GM10248 (cell line): ENCODE measurements at places on chromosomes 1 and 21.

DNA sequence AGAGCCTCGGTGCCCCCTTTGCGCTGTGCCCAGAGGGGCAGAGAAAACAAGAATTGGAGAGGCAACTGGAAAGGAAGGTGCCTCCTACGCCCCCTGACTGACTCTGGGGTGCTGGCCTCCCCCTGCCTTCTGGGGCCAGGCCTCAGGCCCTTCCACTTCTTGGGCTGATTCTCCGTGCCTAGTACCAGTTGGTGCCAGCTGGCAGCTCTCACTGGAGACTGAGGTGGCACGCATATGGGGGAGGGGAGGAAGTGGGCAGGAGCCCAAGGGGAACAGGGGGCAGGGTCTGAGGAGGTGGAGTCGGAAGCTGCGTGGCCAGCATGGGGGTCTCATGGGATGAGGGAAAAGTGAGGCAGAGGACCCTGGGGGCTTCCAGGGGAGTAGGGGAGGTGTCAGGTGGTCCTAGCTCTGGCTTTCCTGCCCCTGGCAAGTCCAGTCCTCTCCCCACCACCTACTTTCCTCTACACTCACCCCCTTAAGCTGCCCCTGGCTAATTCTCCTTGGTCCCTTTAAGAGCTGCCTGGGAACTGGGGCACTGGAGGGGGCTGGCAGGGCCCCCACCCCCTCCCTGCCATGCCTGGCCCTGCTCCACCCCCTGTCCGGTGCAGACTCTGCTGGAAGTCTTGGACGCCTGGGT lies 6.5 kb upstream of the SEMA4A start:
- DNase-seq, result no peak

- DNase-seq, result no peak
These were observed 95.9 kb upstream of the SGIP1 start for GRCh38 chr1:66438062-66438461.

DNA sequence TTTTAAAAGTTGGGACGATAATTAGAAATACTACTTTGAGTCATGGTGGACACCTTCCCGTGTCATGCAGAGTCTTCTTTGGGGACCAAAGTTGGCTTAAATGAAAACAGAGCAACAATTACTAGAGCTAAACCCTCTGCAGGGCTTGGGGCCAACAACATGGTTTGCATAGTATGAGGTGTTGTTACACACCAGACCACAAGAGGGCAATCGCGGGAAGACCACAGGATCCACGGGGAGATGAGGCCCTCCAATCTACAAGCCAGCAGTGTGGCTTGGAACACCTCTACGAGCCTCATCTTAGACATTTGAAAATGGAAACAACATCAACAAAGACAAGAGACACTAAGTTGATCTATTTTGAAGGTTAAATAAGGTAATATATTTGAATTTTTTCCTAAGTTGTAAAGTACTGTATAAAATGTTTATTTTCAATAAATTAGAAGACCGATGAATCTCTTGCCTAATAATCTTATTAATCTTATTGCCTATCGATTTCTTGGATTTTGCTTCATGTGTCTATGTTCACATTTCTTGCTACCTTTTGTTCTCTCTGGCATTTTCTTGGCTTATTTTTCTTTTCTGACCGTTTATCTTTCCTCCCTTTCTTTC lies 8.2 kb upstream of the SMCP start:
- peak; percentile 77 for DNase-seq

GRCh38 chr21:42597487-42598158 lies 55.8 kb upstream of the PDE9A start:
- no peak for DNase-seq

GRCh38 chr1:243550276-243550675 lies 294.4 kb downstream of the SDCCAG8 start:
- no peak for DNase-seq

DNA sequence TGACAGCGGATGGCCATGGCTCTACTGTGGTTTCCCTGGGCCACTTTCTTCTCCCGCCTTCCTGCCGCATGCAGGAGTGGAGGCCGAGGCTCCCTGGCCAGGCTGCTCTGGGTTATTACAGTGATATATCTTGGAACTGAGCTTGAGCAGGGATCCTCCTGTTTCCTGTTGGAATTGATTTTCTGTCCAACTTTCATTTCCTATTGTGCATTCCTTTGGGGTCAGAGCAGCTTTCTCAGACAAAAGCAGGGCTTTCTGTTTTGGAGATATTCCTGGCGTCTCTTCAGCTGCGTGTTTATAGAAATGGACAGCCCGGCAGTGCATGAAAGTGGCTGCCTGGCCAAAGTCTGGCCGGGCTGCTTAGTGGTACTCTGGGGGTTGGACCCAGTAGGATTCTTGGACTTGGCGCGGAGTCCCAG lies 146.4 kb downstream of the KIF26B start:
- DNase-seq, result no peak

GRCh38 chr1:33057095-33057494 lies 20.4 kb upstream of the AK2 start:
- DNase-seq, result no peak

- DNase-seq, result no peak
These were observed 31.3 kb upstream of the SLC30A10 start for GRCh38 chr1:219959540-219960203.

GRCh38 chr1:165531021-165531420 lies 12.8 kb upstream of the LRRC52 start:
- DNase-seq, result no peak

GRCh38 chr1:219415915-219416314 lies 197.0 kb downstream of the ZC3H11B start:
- no peak for DNase-seq

DNA sequence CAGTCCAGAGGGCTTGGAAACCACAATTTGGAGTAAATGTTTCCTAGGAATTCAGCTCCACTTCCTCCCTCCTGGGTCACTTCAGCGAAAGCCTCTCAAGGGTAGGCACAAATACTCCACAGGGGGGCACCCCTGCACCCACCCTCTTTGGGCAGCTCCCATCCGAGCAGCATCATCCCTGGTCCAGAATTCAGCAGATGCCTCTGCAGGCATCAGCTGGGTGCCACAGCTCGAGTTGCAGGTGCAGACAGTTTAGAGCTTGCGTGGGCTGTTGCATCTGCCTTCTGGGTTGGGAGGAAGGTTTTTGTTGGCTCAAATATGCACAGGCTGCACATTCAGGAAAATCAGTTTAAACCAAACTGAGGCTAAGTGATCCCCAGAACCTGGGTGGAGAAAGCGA lies 25.0 kb downstream of the KANK4 start:
- no peak for DNase-seq

DNA sequence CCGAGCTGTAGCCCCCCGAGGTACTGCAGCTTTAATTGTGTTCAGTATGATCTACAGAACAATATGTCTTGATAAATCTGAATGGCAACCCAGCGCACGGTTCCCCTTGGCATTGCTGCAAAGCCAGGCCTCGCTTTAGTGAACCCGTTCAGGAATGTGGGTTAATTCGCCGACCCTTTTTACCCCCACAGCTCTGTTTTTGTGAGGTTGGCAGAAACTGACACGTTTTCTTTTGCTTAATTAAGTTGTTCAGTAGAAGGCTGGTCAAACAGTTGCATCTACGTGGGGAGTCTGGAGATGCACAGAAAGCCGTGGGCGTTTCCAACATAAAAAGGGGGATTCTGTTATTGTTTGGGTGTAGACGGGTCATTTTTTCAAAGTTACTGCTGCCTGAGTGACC lies 43.2 kb downstream of the OLIG1 start:
- no peak for DNase-seq

DNA sequence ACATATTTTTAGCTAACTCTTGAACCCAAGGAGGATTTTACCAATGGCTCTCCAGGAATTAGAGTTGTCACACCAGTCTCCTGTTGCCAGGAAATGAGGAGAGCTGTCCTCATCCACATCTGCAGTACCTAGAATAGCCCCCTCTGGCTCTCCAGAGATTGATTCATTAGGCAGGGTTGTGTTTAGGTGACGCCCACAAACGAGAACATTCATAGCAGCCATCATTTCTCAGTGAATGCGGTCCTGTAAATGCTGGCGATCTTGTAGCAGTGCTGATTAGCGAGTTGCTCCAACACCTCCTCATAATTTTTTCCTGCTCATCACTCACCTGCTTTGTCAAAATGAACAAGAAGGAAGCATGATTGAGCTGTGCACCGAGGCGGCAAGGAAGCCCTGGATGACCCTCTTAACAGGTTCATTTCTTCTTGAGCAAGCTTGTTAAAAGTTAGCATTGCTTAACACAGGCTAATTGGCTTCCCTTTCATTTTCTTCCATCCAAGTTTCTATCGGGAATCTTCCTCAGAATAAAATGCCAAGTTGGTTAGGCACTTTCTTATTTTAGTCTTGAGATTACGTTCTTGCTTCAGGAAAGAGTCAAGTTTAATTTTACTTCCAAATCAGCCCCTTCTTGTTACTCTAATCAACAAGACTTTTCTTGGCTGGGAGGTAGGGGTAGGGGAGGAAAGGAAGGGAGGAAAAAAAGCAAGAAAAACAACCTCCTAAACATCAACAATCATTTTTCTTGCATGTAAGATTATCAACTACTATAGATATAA lies 16.5 kb upstream of the KLHDC8A start:
- DNase-seq, result no peak

GRCh38 chr1:234062166-234062565 lies 157.7 kb downstream of the SLC35F3 start:
- no peak for DNase-seq

DNA sequence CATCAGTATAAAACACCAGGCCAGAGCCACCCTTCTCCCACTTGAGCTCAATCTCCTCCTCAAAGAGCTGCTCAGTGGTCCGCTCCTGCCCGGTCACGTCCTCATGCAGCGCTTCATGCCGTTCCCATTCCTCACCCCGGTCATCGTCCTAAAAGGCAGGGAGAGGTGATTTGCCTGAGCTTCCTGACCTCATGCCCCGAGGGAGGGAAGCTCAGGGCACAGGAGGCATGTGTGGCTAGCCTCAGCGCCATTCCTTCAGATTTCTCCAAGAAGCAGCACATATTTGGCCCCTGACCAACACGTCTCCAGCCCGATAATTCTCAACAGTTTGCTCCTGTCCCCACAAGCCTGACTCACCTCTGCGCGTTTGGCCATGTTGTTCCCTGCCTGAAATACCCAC lies 4.2 kb upstream of the GPN2 start:
- no peak for DNase-seq

- DNase-seq, result no peak
These were observed 188.2 kb upstream of the PLXNA2 start for GRCh38 chr1:208432346-208432745.

GRCh38 chr1:47226839-47227215 lies 5.2 kb downstream of the TAL1 start:
- no peak for DNase-seq

GRCh38 chr21:19322360-19322759 lies 918.8 kb upstream of the TMPRSS15 start:
- DNase-seq, result no peak

GRCh38 chr21:16773206-16773605 lies 739.6 kb upstream of the CXADR start:
- DNase-seq, result no peak

GRCh38 chr1:156525856-156526489 lies 25.4 kb upstream of the MEF2D start:
- DNase-seq, result no peak

GRCh38 chr1:172775606-172776005 lies 116.7 kb downstream of the FASLG start:
- no peak for DNase-seq

DNA sequence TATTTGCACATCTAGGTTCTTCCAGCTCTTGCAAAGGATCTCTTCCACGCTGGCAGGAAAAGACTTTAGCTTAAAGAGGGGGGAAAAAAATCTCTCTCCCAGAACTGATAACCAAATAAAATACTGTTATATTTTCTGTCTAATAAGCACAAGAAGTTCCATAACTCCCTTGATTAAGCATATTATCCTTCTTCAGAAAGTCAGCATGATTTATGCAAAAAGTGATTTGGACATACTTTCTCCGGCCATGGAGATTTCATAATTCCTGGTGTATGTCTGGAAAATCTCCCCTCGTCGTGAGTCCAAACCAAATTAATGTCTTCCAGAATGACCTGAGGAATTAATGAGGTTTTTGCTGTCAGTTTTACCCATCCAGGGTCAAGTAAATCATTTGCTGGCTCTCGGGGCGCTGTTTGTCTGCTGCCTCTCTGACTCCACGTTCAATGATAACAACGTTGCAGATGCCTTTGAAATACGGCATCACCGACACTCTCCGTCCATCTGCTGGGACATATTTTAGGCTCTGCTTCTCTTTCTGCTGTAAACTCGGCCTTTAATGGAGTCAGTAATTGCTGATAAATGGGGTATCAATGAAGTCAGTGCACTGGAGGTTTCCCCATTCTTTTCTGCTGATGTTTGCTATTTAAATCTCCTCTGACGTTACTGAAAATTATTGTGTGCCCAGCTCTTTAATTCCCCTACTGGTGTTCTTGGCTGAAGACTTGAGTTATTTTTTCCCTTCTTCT lies 112.9 kb downstream of the HLX start:
- no peak for DNase-seq

GRCh38 chr1:218383681-218384080 lies 38.5 kb downstream of the TGFB2 start:
- DNase-seq, result no peak

DNA sequence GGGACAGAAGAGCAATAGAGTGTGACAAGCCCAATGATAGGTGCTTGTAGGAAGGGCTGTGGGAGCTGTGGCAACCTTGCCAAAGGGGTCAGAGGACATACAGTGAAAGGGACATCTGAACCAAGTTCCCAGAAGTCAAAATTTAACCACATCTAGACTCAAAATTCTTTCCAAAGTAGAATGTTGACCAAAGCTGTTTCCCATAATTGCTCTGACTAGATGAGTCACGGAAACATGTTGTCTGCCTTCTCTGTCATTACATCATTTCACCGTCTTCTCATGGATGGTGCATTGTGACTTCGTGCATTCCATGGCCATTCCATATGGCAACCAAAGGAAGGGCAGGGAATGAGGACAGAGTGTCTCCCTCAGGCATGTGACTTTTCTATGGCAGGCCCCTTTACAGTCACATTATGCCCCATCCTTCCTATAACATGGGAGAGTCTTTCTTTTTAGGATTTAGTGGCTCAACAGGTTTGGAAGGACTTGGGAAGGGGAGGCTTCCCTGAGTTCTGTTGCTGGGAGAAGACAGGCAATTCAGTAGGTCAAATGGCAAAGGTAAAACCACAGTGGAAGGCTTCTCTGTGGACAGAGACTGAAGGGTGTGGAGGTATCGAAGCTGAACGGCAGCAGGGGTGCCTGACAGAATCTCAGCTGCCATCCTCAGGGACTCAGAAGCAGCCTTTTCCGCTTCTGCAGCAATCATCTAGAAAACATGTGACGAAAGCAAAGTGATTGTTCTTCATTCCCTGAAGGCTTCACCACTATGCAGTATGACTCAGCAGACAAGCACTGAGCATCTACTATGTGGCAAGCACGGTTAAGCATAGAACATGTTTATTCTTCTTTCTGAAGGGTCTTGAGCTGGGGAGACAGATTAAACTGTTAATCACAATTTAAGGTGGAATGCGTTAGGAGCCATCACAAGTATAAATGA lies 24.7 kb downstream of the NPHS2 start:
- DNase-seq, result no peak
